B cell (primary cell): ENCODE measurements at places on chromosomes 6 and 20. TPM values are rescaled to one million over a fixed set of nuclear protein-coding genes. Genes with fewer than 3 reads are reported as not detected.

GRCh38 chr20:1623501-1624205, 3.8 kb upstream of the SIRPB1 start:
- DNase-seq: peak; percentile 36

- no peak for DNase-seq
These were observed 146.9 kb upstream of the SGK1 start for GRCh38 chr6:134464690-134465411.

DNA sequence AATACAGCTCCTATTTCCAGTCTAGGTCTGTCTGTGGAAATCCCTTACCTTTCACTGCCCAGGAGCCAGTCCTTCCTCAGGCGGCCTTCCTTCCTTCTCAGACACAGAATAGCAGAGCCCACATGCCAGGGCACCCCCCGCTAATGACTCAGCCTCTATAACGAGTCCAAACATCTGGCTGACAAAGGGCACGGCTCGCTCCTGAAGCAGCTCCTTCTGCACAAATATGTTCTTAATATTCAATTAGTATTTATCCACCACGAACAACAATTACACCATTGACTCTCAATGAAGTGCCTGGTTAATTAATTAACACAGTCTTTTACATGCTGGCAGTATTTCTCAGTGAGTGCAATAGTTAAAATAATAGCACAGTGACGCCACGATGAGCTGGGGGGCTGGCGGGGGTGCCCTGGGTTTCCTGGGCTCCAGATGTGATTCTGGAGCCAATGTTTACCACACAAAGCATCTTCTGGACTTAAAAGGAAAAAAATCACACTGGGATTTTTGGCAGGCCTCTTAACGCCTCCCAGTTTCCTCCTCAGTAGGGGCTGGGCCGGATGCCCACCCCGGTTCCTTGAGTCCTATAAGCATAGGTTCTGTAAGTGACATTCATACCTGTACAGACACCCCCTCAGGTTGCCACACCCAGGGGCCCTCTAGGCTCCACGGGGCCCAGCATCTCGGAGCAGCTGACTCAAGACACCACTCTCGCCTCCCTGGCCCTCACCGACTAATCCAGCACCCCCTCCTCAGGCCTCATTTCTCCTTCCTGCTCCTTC, 158.6 kb upstream of the MLN start:
- no peak for DNase-seq

GRCh38 chr6:34934516-34934915, 45.5 kb downstream of the ANKS1A start:
- no peak for DNase-seq

DNA sequence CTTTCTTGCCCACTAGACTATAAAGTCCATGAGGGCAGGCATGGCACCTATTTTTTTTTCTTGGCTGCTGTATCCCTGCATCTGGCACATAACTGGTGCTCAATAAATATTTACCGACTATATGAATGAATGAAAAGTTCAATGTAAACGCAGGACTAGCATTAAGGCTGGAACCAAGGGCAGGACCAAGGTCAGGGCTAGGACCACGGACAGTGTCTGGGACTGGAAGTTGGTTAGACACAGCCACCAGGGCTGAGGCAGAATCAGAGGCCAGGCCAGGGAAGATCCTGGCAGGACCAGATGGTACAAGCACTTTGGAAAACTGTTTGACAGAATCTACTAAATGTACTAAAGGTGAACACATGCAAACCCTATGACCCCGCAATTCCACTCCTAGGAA, 3.7 kb downstream of the TNXB start:
- DNase-seq: no peak

DNA sequence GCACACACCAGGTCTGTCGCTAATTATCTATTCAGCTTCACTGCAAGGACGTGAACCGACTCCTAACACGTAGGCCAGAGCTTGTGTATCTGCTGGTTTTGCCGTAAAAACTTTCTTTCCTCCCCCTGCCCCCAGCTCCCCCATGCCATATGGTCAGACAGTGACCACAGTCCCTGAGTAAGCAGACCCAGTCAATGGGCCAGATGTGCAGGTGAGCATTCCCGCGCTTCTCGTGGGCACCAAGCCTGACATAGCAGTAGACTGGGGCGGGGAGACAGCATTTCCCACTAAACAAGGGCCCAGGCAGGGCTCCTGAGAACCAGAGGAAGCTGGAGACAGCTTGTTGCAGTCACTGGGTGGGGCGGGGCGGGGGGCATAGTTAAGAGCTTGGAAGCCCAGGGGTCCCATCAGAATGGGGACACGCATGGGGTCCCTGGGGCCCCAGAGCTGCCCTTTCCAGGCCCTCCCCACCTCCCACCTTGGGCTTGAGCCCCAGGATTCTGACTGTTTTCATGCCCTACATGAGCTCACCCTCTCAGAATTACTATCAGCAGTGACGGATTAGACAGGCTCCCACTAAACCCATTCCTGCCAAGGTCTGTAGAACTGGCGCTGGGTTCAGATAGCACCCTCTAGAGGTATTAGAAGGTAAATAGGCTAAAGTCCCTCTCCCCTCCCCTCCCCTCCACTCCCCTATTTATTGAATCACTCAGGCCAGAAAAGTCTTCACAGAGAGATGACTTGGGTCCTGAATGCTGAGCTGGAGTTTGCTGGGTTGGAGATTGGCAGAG, 51.8 kb downstream of the CDH26 start:
- DNase-seq: no peak

GRCh38 chr6:156771761-156772160, 5.4 kb upstream of the ARID1B start:
- DNase-seq: no peak

DNA sequence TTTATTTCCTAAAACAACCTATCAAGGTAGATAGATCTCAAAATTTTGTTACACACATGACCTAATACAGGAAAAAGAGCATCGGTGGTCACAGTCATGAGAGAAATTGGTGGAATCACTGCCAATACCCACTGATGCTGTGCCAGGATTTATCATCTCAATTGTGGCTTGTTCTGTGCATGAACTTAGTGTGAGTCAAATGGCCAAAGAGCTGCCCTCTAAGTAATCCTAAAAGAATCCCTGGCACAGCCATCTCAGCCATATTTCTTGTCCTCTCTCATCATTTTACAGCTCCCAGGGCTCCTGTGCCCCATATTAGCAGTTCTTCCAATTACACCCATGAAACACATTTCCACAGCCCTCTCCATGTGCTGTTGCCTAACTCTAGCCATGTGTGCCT, 6.1 kb downstream of the GSTA5 start:
- no peak for DNase-seq

DNA sequence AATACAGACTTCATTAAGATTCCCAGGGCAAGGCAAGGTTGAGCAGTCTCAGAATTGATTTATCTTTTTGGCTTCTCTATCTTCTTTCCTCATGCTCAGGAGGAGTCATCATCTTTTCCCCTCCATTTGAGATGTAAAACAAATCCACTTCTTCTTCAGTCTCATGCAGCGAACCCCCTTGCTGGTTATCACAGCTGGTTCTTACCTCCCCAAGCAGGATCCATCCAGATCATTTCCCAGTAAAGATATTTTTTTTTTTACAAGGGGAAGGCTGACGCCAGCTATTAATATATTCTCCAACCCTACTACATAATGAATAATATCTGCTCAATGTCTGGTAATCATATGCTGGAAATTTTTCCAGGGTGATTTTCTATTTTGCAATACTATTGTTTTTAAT, 508.9 kb upstream of the NOX3 start:
- DNase-seq: no peak

GRCh38 chr6:39330476-39330875, 8.0 kb upstream of the KCNK16 start:
- DNase-seq: no peak

DNA sequence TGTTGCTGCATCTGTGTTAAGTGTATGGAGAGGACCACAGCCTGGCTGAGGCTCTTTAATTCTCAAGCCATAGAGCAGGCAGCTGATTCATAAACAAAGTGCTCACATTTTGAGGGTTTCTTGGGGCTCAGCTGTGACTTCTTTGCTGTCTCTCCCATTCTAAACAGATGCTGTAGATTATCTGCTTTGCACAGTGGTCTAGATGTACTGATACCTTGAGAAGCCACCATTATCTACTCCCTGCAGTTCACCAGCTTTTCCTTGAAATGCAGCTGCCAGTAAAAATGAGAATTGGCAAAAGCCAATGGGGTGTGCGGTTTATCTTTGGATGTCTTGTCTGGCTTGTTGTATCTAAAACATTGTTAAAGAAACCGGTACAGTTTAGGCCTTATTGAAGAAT, 5.2 kb upstream of the CNR1 start:
- no peak for DNase-seq

- DNase-seq: peak; percentile 87
These were observed at the start of gene LTA for GRCh38 chr6:31572041-31572911. Gene LTA, plus strand, starts transcription at chr6:31572289. Its CDS starts 454 bp downstream, at chr6:31572743.

- peak; percentile 24 for DNase-seq
These were observed 12.7 kb downstream of the SAYSD1 start for GRCh38 chr6:39102071-39102820.

GRCh38 chr6:118865100-118865391, 28.9 kb upstream of the ASF1A start:
- no peak for DNase-seq

- DNase-seq: no peak
These were observed 42.4 kb downstream of the PTCHD4 start for GRCh38 chr6:48068278-48069251.

GRCh38 chr20:46929902-46930301, 35.3 kb downstream of the EYA2 start:
- no peak for DNase-seq

GRCh38 chr20:38112930-38113294, 52.2 kb downstream of the TGM2 start:
- DNase-seq: no peak

GRCh38 chr6:53707108-53707897, 41.7 kb upstream of the KLHL31 start:
- DNase-seq: no peak

GRCh38 chr6:144566868-144567615, 281.9 kb downstream of the UTRN start:
- DNase-seq: no peak

- no peak for DNase-seq
These were observed 323.4 kb downstream of the BTBD3 start for GRCh38 chr20:12241065-12241464.

- DNase-seq: no peak
These were observed 535.2 kb upstream of the EPHA7 start for GRCh38 chr6:93954584-93954983.

GRCh38 chr20:63134201-63134612, 81.7 kb downstream of the YTHDF1 start:
- DNase-seq: no peak

- DNase-seq: no peak
These were observed 101.8 kb downstream of the PHACTR1 start for GRCh38 chr6:12818324-12818723.

DNA sequence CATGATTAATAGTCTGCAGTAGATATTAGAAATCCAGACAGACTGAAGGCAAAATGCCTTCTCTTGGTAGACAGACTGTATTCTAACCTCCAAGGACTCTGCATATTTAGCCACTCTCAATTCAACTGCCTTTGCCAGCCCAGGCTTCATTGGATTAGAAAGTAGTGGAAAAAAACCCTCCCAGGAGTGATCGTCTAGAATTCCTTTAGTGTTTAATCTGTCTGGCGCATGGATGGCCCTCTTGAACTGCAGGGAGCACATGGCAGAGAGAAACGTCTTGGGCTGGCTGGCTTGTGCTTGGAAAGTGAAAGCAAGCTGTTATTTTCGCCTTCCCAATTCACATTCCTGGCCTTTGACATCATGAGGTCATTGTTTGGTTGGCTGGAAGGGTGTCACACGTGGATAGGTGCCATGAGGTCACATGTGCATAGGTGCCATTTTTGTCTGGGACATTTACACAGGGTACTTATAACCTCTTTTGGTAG, 30.9 kb upstream of the NEDD9 start:
- no peak for DNase-seq

DNA sequence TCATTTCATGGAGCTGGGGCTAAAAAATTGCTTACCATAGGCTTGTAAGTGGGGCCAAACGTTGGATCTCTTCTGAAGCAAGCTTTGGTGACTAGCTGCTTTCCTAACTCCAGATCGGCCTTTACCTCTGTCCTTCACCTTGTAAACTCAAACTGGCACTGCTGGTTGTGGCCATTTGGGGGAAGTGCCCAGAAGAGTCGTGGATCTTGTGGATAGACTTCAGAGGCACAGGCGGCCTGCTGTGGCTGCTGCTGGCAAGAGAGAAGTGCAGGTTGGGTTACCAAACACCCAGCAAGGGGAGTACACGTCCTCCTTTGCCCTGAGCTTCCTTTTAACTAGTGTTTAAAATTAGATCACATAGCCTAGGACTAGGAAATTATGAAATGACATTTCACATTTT, 36.8 kb upstream of the KLHL31 start:
- DNase-seq: no peak

GRCh38 chr6:127706216-127706615, 129.2 kb downstream of the C6orf58 start:
- no peak for DNase-seq

DNA sequence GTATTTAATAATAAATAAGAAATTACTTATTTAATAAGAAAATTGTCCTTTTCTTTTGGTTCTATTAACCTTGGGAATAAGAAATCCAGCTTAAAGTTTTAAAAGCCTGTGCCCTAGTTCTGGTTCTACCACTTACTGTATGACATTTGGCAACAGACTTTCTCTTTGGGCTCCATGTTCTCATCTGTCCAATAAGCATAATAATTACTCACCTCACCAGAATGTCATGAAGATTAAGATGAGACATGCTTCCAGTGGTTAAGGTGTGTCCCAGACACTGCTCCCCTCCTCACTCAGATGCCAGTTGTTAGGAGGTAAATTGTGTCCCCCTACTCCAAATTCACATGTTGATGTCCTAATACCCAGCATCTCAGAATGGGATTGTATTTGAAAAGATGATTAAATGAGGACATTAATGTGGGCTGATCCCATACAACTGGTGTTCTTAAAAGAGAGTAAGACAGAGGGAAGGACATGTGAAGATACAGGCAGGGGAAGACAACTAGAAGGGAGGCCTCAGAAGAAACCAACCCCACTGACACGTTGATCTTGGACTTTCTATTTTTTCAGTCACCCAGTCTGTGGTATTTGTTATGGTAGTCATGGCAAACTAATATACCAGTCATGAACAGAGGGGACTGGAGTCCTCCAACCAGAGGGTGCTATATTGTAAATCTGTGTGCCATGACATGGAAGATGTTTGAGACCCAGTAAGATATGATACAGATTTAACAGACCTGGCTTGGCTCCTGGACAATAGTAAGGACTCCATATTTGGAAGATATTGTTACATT, 6.4 kb upstream of the MICAL1 start:
- DNase-seq: peak; percentile 25

C20orf202 gene
- not detected in 2 replicates for total RNA-seq

CTSA gene
- 100 and 113 TPM in 2 replicates for total RNA-seq

ROMO1 gene
- 33.2 and 38.1 TPM in 2 replicates for total RNA-seq

E2F1 gene
- total RNA-seq: 2.4 and 2.7 TPM in 2 replicates

B3GALT4 gene
- 44.1 and 46.0 TPM in 2 replicates for total RNA-seq

SYNDIG1 gene
- total RNA-seq: not detected in 2 replicates

OR2H2 gene
- total RNA-seq: not detected in 2 replicates

DAAM2 gene
- total RNA-seq: not detected in 2 replicates

RHAG gene
- total RNA-seq: not detected in 2 replicates

POLH gene
- total RNA-seq: 24.8 and 26.4 TPM in 2 replicates

NHLRC1 gene
- total RNA-seq: 1.0 and 1.1 TPM in 2 replicates

TBXT gene
- total RNA-seq: not detected in 2 replicates

GRIK2 gene
- not detected in 2 replicates for total RNA-seq

WFDC2 gene
- total RNA-seq: 1.0 TPM in 1 of 2 replicates, not detected in the other

FLRT3 gene
- total RNA-seq: 0.17 TPM in 1 of 2 replicates, not detected in the other

GSTA3 gene
- not detected in 2 replicates for total RNA-seq
